ENCODE measurements at places on chromosomes 7 and 10.

DNA sequence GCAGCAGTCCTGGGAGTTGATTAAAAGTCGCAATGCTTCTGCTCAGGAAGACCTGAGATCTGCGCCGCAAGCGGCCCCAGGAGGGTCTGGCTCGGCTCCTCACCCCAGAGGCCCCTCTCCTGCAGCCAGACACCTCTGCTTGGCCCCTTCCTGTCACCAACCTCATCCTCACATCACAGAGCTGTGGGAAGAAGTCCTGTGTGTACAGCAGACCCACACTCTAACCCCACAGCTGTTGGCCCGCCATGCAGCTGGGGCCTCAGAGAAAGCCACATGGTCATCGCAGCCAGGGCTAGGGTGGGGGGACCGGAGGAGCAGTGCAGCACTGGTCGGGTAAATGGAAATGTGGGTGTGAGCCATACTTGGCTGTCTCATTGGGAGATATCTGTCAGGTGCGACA is 97.7 kb downstream of the RGS10 start:
- no peak for DNase-seq

- DNase-seq = no peak
Observed at GRCh38 chr7:33422141-33422540, 292.8 kb downstream of the BBS9 start.

- DNase-seq = no peak
Observed at GRCh38 chr7:52586704-52587103, 448.7 kb upstream of the POM121L12 start.

DNA sequence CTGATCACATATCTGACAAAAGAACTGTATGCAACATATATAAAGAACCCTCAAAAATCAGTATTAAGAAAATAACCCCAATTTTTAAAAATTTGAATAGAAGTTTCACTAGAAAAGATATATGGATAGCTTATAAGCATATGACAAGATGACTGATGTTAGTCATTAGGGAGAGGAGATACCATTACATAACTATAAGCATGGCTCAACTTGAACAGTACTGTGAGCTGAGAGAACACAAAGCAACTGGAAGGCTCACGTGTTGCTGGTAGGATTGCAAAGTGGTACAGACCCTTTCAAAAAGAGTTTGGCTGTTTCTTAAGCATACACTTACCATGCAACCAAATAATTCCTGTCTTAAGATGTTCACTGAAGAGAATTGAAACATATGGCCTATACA is 14.7 kb downstream of the CCDC71L start:
- DNase-seq = no peak

GRCh38 chr10:61052469-61053205 is 108.7 kb upstream of the RHOBTB1 start:
- no peak for DNase-seq

GRCh38 chr10:70191972-70192305 is 21.6 kb upstream of the SAR1A start:
- DNase-seq = no peak

- DNase-seq = no peak
Observed at GRCh38 chr10:125799451-125800182, 23.4 kb downstream of the UROS start.

DNA sequence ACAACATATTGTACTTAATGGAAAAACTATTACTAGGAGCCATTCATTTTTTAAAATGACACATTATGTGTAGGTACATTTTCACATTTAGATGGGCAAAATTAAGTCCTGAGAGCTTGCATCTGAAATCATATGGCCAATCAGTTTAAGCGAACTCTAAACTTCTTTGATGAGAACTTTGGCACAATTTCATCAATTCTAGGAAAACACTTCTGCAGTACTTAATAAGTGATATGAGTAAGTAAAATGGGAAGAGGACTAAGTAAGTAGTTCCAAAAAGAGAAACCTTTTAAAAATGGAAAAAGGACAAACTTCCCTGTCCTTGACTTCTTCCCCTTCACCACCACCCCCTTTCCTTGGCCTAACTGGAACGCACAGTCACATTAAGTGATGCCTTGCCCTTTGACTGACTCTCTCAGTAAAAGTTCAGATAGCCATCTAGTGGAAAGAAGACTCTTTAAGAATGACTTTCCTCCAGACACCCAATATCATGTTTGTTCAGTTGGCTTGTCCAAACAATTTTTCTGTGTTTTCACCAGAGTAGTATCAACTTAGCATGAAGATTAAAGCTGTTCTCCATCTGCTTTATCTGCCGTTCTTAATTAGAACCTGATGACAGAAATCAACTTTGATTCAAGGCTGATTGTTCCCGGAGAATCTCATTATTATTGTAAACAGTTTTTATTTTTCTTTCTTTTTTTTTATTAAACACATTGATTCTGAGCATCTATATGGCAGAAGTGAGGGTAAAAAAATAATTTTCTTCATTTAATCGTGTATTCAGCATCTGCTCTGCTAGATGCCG is 45.1 kb downstream of the CNNM2 start:
- DNase-seq = no peak

DNA sequence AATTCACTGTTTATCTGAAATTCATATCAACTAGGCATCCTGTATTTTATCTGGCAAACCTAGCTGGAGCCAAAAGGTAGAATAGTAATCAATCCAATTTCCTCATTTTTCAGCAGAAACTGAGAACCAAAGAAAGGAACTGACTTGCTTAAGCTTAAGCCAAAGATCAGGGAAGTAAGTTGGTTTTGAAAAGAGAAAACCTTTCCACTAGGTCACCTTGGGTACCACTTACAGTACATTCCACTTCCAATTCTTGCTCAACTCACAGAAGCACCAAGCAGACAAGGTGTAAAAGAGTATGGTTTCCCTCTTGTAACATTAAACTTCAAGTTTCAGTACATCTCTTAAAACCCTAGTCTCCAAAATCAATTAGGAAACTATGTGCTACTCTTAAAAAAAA is 79.6 kb downstream of the ZFAND4 start:
- no peak for DNase-seq

DNA sequence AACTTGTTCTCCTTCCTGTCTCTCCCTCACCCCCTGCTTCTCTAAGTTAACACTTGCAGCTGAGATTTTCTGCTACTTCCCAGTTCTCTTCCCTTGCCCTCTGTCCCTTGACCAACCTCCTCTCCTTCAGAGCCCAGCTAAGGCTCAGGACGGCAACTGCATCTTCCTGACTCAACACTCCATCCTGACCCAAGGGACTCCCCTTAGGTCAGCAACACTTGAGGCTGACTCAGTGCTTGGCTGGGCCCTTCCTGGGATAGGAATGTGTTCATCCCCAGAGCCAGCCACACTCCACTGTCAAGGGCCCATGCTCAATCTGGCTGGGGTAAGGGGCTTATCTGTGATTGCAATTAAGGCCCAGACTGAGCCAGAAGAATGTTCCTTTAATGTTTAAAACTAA is 3.4 kb downstream of the CALHM2 start:
- peak; percentile 68 for DNase-seq

- peak; percentile 66 for DNase-seq
Observed at GRCh38 chr10:35421553-35422178, 85.4 kb downstream of the CCNY start.

DNA sequence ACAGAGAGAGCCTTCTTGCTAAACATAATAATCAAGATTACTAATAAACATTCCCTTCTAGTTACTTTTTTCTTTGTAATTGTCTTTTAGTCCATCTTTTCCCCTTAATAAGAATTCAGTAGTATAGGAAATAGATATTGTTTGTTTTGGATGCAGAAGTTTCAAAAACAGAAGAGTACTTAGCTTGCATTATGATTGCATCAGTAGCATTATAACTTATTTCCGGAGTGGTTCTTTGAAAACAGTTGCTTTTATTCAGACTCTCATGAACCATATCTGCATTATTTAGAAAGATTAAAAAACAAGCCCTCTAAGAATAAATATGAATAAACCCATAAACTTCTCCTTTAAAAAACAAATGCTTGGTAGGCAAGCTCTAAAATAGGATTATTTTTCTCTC is 34.0 kb upstream of the DKK1 start:
- DNase-seq = no peak

- DNase-seq = no peak
Observed at GRCh38 chr10:15169555-15170401, 1.3 kb upstream of the NMT2 start.

GRCh38 chr10:132645630-132646442 is 108.2 kb downstream of the INPP5A start:
- no peak for DNase-seq

- no peak for DNase-seq
Observed at GRCh38 chr10:88415533-88416130, 167.5 kb downstream of the RNLS start.

- DNase-seq = no peak
Observed at GRCh38 chr7:108385834-108386422, 70.3 kb downstream of the NRCAM start.

GRCh38 chr7:137984181-137985041 is 17.5 kb downstream of the CREB3L2 start:
- DNase-seq = no peak

DNA sequence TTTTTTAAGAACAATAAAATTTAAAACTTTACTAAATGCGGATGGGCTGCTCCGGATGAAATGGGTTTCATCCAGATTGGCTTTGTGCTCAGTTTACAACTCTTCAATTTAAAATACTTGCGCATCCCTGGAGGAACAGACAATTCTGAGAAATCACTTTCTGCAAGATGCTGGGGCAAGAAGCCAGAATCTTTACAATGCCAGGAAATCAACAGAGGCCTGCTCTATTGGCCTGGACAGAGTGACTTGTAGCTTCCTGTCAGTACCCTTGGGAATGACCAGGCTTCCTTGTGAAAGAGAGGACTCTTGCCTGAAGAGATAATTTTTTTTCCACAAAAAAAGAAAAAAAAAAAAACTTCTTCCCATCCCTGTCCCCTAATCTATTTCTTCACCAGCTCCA is 3.9 kb upstream of the FAM13C start:
- peak; percentile 86 for DNase-seq

DNA sequence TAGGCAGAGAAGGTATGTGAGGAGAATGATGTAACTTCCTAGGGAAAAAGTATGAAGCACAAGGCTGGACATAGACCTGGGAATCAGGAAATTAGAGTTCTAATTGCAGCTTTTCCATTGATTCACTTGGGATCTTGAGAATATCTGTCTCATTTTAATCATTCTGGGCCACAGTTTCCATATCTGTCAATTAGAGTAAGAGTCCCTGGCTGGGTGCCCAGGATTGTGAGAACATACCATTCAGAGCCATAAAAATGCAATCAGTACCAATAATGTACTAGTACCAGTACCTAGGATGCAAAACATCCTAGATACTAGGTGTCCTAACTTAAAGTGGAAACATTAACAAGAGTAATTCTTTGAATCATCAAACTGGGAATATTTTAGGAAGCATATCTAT is 29.6 kb downstream of the CAV1 start:
- DNase-seq = no peak

- no peak for DNase-seq
Observed at GRCh38 chr7:113175525-113176104, 57.3 kb upstream of the SMIM30 start.

DNA sequence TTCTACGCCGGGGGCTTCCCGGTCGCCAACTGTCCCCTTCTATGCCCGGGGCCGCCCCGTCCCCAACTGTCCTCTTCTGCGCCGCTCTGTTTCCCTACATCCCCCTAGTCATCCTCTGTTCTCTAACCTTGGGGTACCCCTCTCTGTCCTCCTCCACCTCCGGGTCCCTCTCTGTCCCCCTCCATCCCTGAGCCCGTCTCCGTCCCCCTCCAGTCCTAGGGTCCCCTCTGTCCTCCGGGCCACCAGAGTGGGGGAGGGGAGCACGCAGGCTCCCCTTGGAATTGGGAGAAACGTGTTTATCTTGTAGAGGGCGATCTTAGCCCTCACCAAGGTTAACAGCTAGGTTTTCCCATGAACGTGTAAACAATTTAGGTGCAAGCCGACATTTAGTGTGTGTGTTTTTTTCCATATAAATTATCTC is 852 bp upstream of the KLF6 start:
- no peak for DNase-seq

GRCh38 chr10:13491747-13492360 is 37.0 kb downstream of the BEND7 start:
- no peak for DNase-seq

- DNase-seq = no peak
Observed at GRCh38 chr7:21356616-21357015, 71.3 kb upstream of the SP4 start.

- no peak for DNase-seq
Observed at GRCh38 chr10:129945064-129945463, 19.0 kb downstream of the EBF3 start.

GRCh38 chr7:120259386-120259785 is 13.6 kb upstream of the KCND2 start:
- DNase-seq = no peak

DNA sequence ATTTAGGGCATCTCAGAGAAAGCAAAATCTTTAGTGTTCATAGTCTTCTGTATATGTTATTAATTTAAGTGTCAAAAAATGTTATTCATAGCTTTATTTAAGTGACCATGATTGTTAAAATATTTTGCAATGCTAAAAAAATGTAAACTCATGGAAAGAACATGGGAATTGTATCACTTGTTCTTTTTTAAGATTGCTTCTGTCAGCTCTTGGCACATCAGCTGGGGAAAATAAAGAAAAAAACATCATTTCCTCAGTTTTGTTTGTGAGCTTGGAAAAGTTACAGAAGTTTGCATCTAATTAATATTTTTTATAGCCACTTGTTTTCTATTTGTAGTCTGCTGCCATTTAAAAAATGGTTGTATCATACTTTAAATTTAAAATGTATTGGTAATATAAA is 285.9 kb upstream of the CSTF2T start:
- DNase-seq = no peak

GRCh38 chr7:129940329-129940728 is 12.4 kb downstream of the UBE2H start:
- DNase-seq = no peak

DNA sequence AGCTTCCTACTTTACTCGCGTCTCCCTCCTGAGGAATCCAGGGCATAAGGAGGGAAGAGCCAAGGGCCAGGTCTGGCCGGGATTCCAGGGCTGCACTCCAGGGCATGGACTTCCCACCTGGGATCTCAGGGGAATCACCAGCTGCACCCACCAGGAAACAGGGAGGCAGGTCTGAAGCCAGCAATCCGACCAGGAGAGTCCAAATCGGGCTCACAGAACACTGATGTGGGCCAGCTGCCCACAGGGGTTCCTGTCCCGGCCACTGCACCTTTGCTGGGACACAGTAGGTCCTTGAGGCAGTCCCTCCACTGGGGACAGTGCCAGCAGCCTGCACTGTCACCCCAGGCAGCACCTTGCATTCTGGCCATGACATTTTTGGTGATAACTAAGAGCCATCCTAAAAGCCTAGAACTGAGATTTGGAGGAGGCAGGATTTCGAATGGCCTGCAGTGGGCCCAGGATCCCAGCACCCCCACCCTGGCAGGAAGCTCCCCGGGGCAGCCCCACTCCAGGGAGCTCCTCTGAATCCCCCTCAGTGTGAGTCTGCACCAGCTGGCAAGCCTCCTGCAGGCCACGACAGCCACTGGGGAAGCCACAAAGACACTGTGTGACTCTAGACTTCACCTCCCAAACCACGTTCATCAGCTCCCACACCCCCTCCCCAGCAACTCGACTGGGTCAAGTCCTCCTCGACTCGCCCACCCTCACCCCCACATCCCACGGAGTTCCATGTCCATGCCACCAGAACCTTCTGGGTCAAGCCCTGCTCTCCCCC is 71.5 kb upstream of the PPP2R2D start:
- DNase-seq = no peak

Measured in kidney capillary endothelial cell (primary cell).